Endothelial cell of umbilical vein (primary cell): ENCODE measurements at places on chromosomes 6 and 20. TPM values are rescaled to one million over a fixed set of nuclear protein-coding genes. Genes with fewer than 3 reads are reported as not detected.

SAYSD1 gene
- total RNA-seq, result 7.1 and 9.0 TPM in 2 replicates

DNA sequence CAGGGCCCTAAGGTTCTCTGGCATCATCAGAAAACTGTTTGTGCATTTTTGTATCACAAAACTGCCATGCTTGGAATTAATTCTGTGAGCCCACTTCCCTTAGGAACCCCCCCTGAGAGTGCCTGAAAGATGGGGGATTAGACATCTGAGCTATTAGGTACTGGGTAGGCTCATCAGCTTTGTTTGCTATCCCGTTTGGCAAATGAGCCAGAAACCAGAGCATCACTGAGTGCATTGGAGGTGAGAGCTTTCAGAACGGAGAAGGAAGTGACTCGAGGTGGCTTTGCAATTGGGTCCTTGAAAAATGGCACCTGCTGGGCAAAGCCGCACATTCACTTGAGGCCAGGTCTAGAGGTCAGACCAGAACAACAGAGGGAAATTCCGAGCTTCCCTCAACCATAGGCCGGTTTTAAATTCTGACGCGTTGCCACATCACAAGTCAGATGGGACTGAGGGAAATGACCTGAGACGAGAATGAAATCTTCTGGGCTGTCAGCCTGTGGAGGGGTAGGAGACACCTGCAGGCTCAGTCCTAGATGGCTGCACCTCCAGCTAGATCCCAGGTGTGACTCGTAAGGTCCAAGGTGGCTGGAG lies 8.4 kb upstream of the GLP1R start:
- DNase-seq, result no peak

PRSS35 gene
- not detected in 2 replicates for total RNA-seq

- DNase-seq, result no peak
These were observed 149.3 kb downstream of the PTPRT start for GRCh38 chr20:43040427-43040826.

GRCh38 chr6:84866715-84867114 lies 102.3 kb upstream of the TBX18 start:
- no peak for DNase-seq

GRCh38 chr6:168711666-168712300 lies 270.8 kb downstream of the SMOC2 start:
- no peak for DNase-seq

PDE7B gene
- 21.3 and 25.1 TPM in 2 replicates for total RNA-seq
